Stimulated activated CD4-positive, alpha-beta T cell treated with anti-CD3 and anti-CD28 coated beads, TNF-alpha, amount 100 ng/mL, for 1 hour (primary cell): ENCODE measurements at places on chromosomes 5 and 9.

- DNase-seq, result no peak
Observed at GRCh38 chr5:147017621-147018020, 139.1 kb upstream of the PPP2R2B start.

GRCh38 chr5:109305352-109305751 is 104.4 kb downstream of the PJA2 start:
- DNase-seq, result no peak

GRCh38 chr5:66213533-66213932 is 69.4 kb downstream of the SREK1 start:
- DNase-seq, result no peak

GRCh38 chr9:110928599-110928998 is 109.7 kb downstream of the LPAR1 start:
- DNase-seq, result no peak

- DNase-seq, result no peak
Observed at GRCh38 chr9:136140966-136141365, 22.3 kb upstream of the TMEM250 start.

DNA sequence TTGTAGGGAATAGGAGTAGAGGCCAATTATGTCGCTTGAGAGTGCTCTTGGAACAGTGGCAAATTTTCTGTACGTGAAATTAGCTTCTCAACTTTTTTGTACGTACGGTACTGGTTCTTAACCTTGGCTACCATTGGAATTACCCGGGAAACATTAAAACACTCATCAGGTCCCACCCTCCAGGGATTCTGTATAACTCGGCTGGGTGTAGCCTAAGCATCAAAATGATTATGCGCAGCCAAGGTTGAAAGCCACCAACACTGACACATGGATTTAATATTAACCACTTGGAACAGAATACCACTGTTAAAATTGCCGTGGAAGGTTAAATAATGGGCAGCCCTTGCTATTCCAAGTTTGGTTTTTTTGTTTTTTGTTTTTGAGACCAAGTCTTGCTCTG is 17.4 kb downstream of the DNAJA1 start:
- no peak for DNase-seq

DNA sequence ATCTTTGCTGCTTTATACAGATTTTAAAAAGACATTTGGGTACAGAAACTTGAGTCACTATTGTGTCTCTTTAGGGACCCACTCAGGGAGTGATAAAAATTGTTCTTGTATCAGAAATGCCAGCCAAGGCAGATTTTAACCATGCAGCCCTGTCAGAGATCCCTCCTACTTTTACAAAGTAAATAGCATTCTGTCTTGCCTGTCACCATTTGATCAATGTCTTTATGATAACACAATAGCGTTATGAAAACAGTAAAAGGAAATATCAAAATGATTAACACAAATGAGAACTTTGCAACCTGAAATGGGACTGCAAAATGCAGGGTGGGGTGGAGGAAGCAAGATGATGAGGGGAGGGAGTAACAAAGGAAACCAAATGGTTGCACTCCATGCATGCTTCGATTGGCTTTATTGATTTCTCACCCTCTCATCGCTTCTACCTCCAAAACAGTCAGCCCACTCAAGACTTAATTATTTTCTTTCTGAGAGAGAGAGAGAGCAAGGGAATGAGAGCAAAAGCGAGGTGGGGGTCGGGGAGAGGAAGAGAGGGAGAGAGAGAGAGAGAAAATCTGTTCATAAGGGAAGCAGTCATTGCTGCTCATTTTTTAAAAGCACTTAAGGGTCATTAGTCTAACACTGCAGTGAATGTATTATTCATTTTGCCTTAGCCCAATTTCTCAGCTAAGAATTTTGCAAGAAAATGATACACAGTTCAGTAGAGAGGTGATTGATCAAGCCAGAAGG is 576.5 kb downstream of the CSNK1G3 start:
- DNase-seq, result no peak

DNA sequence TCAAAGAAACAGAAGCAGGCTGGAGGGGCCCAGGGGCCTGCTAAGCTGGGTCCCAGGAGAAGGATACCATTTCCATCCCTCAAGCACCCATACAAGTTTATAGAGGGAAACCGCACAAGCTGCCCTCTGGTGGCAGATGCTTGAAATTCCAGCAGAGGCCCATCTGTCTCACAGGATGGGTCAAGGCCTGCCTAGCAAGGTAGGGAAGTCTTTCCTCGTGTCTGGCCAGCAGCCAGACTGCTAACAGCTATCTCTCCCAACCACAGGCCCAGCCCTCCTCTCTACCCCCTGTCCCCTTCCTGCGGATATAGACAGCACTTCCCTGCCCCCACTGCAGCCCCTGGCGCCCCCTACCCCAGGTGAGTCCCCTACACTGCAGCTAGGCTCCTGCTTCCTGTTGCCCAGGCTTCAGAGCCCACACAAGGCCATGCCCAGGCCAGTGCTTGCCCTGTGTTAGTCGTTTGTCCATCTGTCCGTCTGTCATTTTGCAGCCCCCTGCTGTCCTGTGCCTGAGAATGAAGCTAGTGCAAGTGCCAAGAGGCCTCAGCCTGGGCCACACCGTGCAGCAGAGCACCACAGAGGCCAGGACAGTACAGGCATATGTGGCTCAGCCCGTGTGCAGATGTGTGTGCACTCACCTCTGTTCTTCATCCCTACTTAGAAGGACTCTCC is 26.2 kb downstream of the TCF7 start:
- DNase-seq, result no peak

- no peak for DNase-seq
Observed at GRCh38 chr5:73150876-73151275, 22.1 kb upstream of the TMEM174 start.

DNA sequence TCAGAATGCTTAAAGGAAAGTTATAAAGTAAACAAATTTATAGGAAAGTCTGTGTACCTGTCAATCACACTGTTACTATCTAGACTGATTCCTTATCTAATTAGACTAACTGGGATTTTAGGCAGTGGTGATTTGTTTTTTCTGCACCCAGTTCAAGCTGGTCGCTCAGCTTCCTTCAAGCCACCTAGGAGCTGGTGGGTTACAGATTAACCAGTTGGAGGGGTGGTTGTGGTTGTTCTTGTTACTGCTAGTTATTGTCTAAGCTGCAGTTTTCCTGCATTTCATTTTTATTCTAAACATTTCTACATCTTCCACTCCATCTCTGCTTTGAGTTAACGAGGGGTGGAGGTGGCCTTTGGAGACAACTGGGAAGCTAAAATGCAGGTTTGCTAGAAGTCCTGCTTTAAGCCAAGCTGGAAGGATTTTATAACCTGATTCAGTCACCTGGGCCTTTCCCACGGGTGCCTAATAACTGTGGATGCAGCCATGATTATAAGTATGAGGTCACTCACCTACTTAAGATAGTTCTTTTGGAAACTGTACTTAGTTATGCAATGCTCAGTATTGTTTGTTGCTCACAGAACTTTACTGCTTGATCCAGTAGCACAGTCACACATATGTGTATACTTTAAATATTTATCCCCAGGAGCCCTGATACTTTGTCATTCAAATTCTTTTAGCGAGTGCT is 303.9 kb upstream of the DAP start:
- no peak for DNase-seq

DNA sequence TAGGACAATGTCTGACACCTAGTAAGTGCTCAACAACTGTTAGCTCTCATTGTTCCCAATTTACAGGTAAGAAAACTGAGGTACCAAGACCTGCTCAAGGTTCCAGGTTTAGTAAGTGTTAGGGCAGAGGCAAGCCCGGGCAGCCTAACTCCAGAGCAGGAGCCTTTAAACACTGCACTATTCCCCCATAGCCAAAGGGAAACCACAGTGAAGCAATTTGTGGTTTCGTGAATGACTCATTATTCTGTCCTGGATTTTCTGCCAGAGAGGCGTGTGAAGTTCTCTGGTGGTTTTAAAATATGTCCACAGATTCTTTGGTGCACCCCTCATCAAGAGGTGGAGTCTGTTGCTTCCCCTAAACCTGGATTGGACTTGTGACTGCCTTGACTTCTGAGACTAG is 1.0 kb upstream of the MCC start:
- no peak for DNase-seq

GRCh38 chr5:130868186-130868840 is 296.7 kb downstream of the HINT1 start:
- DNase-seq, result no peak

GRCh38 chr9:132074736-132075135 is 4.9 kb downstream of the MED27 start:
- no peak for DNase-seq

DNA sequence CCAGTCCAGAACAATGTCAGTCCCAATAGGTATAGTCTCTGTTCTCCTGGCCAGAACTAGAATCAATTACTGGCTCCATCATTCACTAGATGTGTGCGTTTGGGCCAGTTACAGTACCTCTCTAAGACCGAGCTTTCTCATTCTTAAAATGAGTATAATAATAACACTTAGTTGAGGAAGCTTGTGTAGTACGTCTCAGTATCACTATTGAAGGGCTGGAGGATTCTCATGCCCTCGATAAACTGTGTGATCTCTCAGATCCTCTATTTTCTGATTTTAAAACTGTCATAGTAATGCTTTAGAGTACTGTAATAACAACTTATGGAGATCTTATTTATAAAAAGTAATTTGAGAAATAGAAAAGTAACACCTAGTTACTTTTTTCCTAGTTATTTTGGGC is 50.7 kb downstream of the CDKN2A start:
- no peak for DNase-seq

DNA sequence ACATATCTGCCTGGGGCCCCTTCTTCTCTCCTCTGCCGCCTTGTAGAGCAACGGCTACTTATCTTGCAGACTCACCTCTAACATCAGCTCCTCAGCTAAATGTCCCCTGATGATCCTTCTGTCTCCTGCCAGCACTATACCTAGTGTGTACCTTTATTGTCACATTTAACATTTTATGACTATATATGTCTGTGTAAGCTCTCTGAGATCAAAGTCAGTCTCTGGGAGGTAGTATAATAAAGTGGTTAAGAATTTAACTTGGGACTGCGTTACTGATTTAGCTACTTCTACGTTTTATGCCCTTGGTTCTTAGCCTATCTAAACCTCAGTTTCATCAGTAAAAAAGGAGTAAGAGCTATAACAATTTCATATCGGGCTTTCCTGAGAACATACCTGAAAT is 2.2 kb downstream of the TMED7 start:
- no peak for DNase-seq

DNA sequence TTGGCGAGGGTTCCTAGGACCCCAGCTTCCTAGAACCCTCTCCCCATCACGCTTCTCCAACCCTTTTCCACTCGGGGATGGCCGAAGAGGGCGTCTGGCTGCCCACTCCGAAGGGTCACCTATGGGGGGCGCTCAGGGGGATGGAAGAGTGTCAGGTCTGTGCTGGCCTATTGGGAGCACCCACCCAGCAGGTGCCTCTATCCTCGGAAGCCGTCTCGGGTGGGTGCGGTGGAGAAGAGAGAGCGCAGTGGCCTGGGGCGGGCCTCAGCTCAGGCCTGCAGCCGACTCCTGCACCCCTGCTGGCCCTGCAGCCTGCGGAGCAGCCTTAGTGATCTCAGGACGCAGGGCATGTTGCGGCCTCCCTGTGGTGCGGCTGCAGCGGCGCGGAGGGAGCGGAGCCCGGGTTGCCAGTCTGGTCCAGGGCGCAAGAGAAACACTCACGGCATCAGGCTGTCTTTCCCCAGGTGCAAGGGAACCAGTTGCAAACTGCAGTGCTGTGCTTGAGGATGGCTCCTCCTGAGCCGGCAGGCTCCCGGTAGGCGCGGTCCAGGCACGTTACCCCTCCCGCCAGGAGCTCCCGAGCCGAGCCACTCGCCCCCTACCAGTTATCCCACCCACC is 1.5 kb upstream of the IRX2 start:
- DNase-seq, result no peak

DNA sequence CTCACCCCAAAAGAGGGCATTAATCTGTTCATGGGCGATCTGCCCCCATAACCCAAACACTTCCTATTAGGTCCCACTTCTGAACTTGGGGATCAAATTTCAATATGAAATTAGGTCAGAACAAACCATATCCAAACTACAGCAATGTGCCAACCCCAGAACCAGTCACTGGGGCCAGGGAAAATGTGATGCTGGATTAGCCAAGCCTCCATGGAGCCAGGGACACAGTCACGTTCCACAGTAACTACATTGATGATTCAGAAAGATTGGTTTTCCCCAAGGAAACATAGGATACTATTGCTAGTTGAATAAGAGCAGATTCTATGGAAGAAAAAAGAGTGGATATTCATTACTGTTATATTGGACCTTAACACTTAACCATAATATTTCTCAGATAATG is 84.2 kb downstream of the GIN1 start:
- no peak for DNase-seq

DNA sequence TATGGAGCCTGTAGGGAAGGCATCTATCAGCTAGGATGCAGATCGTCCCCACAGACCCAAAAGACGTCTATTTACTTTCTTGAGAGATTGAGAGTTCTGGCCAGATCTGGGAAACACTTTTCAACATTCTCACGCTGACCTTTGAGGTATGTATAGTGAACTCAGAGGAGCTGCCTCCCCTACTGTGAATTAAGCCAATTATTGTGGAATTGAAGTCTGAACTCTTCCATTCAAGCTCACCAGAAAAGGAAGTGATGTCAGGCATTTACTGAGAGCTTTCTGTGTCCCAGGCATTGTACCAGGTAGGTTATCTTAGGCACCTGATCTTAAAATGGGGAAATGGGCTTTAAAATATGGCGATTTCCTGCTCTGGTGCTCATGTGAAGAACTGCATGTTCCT is 136.5 kb downstream of the SV2C start:
- no peak for DNase-seq

DNA sequence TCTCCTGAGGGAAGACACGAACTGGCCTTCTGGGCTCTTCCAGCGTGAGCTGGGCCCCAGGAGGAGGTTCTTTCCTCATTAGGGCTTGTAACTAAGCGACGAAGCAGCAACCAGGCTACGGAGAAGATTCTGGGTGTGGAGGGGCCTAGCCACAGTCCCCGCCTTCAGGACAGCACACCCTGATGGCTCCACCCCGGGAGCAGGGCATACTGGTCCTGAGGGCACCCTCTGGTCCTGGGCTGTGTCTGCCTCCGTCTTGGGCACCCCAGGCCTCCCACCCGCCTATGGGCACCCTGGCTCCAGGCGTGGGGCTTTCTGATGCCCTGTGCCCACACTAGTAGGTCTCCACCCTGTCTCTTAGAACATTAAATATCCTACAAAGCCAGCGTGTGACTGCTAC is 136.4 kb downstream of the OLFM1 start:
- no peak for DNase-seq

DNA sequence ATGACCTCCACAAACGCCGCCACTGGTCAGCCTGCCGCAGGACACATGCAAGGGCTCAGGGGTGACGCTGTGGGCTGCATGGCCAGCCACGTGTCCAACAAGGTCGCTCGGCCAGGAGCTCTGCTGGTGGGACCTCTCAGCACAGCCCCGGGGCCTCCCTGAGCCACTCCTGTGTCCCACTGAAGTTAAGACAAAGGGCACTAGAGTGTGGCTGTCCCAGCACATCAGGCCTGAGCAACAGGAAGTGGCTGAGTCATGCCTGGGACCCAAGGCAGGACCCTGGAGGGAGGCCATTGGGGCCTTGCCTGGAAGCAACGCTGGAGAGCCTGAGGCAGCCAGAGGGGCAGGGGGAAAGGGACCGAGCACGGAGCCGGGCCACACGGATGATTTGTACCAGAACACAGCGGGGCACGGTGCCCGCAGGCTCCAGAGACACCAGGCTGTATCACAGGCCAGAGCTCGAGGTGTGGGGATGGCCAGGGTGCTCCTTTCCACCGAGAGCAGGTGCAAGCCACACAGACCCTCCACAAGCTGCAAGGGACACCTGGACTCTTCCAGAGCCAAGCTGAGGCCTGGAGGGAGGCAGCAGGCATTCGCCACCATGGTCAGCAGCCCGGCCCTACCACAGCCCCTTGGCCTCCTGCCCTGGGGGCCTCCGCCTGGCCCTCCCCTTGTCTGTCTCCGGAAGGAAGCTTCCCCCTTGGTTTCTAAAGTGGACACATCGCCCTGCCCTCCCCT is 6.5 kb upstream of the TMEM210 start:
- DNase-seq, result no peak
